Small intestine (tissue), 16 donors: ENCODE measurements at places on chromosomes 12 and 14. TPM values are rescaled to one million over a fixed set of nuclear protein-coding genes. Genes with fewer than 3 reads are reported as not detected.

The ENDOU gene
- polyA plus RNA-seq: 0.30 TPM

The MAP3K12 gene
- 1.6 TPM for polyA plus RNA-seq

GRCh38 chr12:69163681-69164362 lies 75.5 kb upstream of the CPSF6 start:
- H3K36me3 ChIP-seq: no peaks in the 10 kb centered on the region
- no peak overlapping the region for H3K4me3 ChIP-seq
- DNase-seq: no peak
- no peaks in the 10 kb centered on the region for H3K4me1 ChIP-seq

DNA sequence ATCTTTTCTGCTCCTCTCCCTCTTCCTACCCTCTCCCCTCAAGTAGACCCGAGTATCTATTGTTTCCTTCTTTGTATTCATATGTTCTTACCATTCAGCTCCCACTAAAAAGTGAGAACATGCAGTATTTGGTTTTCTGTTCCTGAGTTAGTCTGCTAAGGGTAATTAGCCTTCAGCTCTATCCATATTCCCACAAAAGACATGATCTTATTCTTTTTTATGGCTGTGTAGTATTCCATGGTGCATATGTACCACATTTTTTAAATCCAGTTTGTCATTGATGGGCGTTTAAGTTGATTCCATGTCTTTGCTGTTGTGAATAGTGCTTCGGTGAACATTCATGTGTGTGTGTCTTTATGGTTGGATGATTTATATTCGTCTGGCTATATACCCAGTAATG lies 32.2 kb downstream of the CRADD start:
- no peak overlapping the region for H3K27ac ChIP-seq
- H3K36me3 ChIP-seq: no peaks in the 10 kb centered on the region
- DNase-seq: no peak

- DNase-seq: no peak
These were observed 203.3 kb upstream of the NUDT4 start for GRCh38 chr12:93174473-93174872.

GRCh38 chr14:69928111-69928523 lies 48.9 kb downstream of the SMOC1 start:
- DNase-seq: no peak
- no peaks in the 10 kb centered on the region for H3K36me3 ChIP-seq
- peaks cover 2% of the 10 kb centered on the region for H3K27me3 ChIP-seq

- no peak for DNase-seq
- H3K27ac ChIP-seq: no peak overlapping the region
- no peaks in the 10 kb centered on the region for H3K36me3 ChIP-seq
- H3K4me3 ChIP-seq: no peak overlapping the region
- H3K4me1 ChIP-seq: peaks cover 5% of the 10 kb centered on the region
These were observed 230.2 kb upstream of the SSTR1 start for GRCh38 chr14:37977481-37977880.

DNA sequence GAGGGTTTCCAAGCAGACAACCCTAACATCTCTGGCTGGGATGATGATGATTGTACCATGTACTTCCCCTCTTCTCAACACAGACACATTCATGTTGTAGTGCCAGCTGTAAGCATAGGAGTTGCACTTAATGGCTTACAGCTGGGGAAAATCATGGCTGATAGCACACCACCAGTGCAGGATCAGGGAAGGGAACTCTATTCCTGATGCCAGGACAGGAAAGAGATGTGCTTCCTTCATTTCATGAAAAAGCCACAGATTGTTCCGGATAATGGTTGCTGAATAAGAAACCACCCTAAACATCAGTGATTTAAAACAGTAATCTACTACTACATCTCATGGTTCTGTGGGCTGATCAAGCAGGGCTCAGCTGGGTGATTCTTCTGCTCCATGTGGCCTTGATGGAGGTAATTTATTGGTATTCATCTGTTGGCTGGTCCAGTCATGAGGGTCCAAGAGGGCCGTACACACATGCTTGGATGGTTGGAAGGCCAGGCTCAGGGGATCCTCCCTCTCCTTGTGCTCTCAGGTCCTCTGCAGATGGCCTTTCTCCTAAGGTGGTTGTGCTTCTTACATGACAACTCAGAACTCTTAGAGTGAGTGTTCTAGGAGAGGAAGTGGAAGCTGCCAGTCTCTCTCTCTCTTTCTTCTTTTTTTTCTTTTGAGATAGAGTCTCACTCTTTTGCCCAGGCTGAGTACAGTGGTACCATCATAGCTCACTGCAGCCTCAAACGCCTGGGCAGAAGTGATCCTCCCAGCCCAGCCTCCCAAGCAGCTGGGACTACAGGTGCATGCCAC lies 16.5 kb downstream of the TRAF3 start:
- H3K27me3 ChIP-seq: no peaks in the 10 kb centered on the region
- peaks cover 11% of the 10 kb centered on the region for H3K4me1 ChIP-seq
- peaks cover 2% of the 10 kb centered on the region for H3K36me3 ChIP-seq
- H3K4me3 ChIP-seq: no peak overlapping the region
- H3K27ac ChIP-seq: no peak overlapping the region
